ENCODE measurements at places on chromosomes 3 and 15. TPM values are rescaled to one million over a fixed set of nuclear protein-coding genes. Genes with fewer than 3 reads are reported as not detected.

DNA sequence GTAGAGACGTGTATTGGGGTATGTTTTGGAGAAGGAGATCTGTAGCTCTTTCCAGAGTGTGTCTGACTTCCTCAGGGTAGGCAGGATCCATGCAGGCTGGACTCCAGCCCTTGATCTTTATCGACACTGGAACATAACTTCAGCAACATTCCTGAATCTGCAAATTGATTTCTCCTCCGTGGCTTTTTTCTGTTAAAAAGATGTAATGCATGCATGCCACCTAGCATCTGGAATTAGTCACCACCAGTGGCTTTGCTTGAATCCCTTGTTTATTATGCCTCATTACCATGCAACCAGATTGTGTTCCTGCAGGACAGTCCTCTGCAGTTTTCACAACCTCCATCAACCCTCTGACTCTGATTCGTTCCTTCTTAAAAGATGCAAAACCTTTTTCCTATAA lies 86.1 kb downstream of the CCNL1 start:
- no peak for DNase-seq

- peak; percentile 87 for DNase-seq
These were observed 1.9 kb downstream of the ADAMTS9 start for GRCh38 chr3:64685800-64686445.

GRCh38 chr3:17755836-17756235 lies 13.4 kb upstream of the TBC1D5 start:
- DNase-seq: no peak

- DNase-seq: no peak
These were observed 49.6 kb upstream of the ST8SIA2 start for GRCh38 chr15:92343924-92344643.

GRCh38 chr3:161939918-161940620 lies 443.5 kb downstream of the OTOL1 start:
- no peak for DNase-seq

DNA sequence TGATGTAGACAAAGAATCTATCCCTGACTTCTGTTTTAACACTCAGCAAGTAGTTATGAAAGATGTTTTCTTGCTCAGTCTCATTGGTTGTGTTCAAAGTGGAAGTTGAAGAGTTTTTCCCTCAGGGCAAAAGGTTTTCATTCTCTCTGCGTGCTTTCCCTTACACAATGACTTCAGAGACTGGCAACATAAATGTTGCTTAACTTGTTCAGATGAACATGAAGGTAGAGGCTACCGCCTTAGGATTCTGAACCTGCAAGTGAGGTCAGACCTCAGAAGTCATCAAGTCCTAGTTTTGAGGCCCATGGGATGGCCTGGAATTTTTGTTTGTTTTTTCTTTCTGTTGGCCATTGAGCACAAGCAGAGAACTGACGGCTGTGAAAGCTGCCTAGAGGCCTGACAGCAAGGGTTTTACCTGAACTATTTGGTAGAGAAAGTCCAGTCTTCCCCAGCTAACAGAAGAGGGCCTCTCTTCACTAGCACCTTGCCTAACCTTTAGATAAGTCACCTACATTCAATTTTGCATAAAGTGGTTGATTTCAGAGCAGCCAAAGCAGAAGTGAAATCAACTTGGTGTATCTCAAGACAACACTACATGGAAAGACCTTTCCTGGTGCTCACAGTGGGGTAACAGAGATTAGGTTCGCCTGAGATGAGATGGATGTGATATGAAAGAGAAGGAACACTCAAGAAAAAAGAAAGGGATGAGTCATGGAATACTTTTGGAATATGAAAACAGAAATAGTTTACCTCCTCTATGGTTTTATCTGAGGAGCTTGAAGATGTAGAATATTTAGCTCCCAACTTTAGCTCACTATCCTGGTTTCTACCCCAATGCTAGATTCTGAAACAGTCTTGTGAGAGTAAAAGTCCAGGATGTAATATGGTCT lies 53.6 kb upstream of the AP4E1 start:
- no peak for DNase-seq

DNA sequence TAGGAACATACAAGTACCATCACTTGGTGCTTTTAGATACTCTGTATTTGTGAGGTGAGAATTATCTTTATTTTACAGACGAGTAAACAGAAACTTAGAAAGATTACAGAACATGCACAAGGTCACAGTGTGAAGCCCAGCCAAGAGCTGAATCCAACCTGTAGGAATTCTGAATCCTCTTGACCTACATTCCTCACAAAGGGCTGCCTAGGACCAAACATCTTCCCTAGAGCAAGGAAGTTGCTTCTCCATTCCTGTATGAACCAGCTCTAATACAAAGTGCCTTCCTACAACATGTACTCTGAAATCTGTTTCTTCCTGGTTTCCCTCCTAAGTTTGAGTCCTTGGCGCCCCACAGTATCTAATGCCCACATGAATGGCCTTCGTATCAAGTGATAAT lies 2.9 kb downstream of the HDGFL3 start:
- no peak for DNase-seq

DNA sequence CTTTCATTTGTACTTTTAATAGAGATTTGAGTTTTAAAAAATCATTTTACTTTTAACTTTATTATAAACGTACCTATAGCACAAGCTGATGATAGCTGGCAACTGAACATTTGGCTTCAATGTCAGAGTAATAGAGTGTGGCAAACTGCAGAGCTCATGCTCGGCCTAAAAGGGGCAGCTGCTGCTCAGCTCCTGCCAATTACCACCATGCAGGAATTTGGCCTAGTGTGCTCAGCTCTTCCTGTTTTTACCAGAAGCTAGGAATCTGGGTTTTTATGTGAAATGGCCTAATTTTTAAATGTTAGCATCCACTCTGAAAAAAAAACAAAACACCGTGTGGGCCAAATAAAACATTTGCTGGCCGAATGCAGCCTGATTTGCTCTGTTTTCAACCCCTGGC lies 1.8 kb downstream of the IFT122 start:
- no peak for DNase-seq

DNA sequence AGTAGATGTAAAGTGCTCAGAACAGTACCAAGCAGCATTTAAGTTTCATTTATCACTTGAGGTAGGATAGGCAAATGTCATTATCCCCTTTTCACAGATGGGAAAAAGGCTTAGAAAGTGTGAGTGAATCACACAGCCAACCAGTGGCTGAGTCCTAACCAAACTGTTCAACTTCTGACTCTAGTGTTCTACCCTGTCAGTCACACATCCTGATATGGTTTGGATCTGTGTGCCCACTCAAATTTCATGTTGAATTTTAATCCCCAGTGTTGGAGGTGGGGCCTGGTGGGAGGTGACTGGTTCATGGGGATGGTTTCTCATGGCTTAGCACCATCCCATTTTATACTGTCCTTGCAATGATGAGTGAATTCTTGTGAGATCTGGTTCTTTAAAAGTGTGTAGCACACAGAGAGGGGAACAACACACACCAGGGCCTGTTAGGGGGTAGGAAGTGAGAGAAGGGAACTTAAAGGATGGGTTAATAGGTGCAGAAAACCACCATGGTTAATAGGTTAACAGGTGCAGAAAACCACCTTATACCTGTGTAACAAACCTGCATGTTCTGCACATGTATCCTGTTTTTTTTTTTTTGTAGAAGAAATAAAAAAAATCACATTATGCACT lies 304.7 kb downstream of the SUCLG2 start:
- DNase-seq: no peak

GRCh38 chr3:122245513-122246174 lies 62.2 kb downstream of the CASR start:
- no peak for DNase-seq

- no peak for DNase-seq
These were observed 17.9 kb downstream of the APH1B start for GRCh38 chr15:63295341-63295740.

DNA sequence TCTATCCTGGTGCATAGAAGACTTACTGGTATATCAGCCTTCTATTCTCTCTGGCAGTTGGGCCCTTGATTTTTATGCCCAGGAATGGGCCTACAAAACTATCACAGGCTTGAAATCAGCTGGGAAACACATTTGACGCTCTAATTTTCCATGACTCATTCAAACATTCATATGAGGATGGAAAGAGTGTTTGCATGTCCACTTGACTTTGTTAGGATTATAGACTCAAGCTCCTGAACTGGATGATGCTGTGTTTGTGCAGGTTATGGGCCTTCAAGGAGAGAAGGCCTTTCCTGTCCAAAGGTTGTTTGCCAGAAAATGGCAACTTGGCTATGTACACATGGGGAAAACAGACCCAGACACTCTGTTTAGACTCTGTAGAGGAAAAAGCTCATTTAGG lies 219.9 kb downstream of the GAP43 start:
- DNase-seq: no peak

- DNase-seq: no peak
These were observed 121.9 kb downstream of the CACNA1D start for GRCh38 chr3:53616321-53616720.

DNA sequence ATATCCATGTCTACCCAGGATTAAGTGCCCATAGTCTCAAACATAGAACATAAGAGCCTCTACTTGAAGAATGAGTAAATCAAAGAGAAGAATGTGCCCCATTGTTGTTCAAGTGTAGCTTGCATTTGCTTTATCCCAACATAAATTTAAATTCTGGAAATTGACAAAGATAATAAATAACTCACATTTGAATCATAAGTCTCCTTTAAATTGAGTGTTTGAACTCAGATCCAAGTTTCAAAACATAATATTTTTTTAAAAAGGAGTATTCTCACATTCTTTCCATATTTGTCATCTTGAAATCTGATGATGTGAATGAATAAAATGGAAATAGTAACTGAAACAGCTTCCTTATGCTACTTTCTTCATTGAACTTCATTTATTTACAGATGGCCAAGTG lies 135.2 kb downstream of the MECOM start:
- no peak for DNase-seq

DNA sequence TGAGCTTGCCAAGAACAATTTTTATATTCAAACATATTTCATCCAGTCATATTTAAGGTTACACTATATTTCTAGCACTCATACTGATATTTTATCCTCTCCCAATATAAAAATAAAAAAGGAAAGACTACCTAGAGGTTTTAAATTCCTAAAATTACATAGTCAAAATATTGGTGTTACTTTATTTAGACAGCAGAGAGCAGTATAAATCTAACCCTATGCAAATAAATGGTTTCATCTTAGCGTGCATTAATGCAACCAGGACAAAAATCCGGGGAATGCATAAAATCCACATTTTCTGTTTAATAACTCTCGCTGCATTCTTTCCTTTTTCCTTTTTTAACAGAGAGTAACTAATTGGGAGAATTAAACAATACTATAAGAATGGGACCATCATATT lies 1447.4 kb upstream of the ALCAM start:
- DNase-seq: no peak

GRCh38 chr3:143697975-143698374 lies 150.3 kb downstream of the SLC9A9 start:
- DNase-seq: no peak

GRCh38 chr15:39581242-39581792 lies 438 bp downstream of the THBS1 start:
- no peak for DNase-seq

DNA sequence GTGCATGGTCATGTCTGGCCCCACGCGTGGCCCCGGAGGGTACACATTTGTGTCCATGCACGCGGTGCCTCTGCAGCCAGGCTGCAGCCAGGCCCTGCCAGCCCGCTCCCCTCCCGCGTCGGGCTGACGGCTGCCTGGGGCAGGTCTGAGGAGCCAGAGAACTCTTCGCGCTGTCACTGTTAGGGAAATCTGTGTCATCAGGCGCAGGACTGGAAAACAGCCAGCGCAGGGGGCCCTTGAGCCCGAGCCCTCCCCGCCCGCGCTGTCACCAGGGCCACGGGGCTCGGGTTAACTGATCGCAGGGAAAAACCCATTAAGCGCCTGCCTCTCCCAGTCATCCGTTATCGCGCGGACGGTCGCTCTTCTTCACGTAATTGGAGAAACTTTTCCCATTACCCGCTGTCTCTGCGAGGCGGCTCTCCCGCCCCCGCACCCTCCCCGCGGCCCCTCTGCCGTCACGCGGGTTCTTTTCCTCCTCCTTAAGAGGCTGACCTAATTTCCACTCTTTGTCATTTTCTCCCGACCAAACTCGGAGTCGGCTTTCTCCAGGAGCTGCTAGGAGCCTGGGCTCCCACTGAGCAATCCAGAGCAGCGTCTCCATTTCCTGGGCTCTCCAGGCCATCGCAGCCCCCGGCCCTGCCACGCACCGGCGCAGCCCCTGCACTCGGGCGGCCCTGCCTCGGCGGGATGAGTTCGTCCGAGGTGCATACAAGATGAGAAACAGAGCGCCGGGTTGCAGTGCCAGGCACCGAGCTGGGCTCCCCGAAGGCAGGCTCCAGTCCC lies 57.5 kb upstream of the PRR23E start:
- no peak for DNase-seq

AADAC gene
- not detected for total RNA-seq

CKMT1A gene
- total RNA-seq: not detected

ISLR2 gene
- total RNA-seq: not detected

PRSS50 gene
- total RNA-seq: not detected

EIF4E3 gene
- 23.8 TPM for total RNA-seq

OPA1 gene
- total RNA-seq: 44.7 TPM

CD80 gene
- not detected for total RNA-seq

GNAI2 gene
- total RNA-seq: 230 TPM

UCN2 gene
- total RNA-seq: 1.5 TPM

PLA2G4E gene
- total RNA-seq: not detected

TM6SF1 gene
- total RNA-seq: 7.5 TPM

CAMP gene
- not detected for total RNA-seq

LIPC gene
- total RNA-seq: 12.3 TPM

Data from tibial nerve (tissue), 4 donors.